ENCODE measurements at places on chromosomes 2 and 18.

GRCh38 chr2:128420131-128420530, 101.5 kb upstream of the HS6ST1 start:
- H3K27me3 ChIP-seq, result no peaks in the 10 kb centered on the region
- H3K4me1 ChIP-seq, result peaks cover 13% of the 10 kb centered on the region
- H3K36me3 ChIP-seq, result no peaks in the 10 kb centered on the region
- no peak overlapping the region for H3K4me3 ChIP-seq
- no peak overlapping the region for H3K27ac ChIP-seq

- H3K27me3 ChIP-seq, result peaks cover 47% of the 10 kb centered on the region
- no peak overlapping the region for H3K4me3 ChIP-seq
- no peaks in the 10 kb centered on the region for H3K36me3 ChIP-seq
- no peaks in the 10 kb centered on the region for H3K4me1 ChIP-seq
- H3K27ac ChIP-seq, result no peak overlapping the region
- DNase-seq, result no peak
Observed at GRCh38 chr2:239013678-239013976, 165.7 kb downstream of the TWIST2 start.

- H3K27me3 ChIP-seq, result no peaks in the 10 kb centered on the region
- peak within 1 kb of the TSS; percentile 66 for H3K4me3 ChIP-seq
- H3K36me3 ChIP-seq, result no peaks in the 10 kb centered on the region
- peak; percentile 21 for DNase-seq
- peaks cover 7% of the 10 kb centered on the region for H3K4me1 ChIP-seq
Observed at GRCh38 chr2:182715892-182716649, at the start of gene DNAJC10. DNAJC10 (plus strand) TSS chr2:182716257; CDS start chr2:182718087, 1,830 bp downstream.

DNA sequence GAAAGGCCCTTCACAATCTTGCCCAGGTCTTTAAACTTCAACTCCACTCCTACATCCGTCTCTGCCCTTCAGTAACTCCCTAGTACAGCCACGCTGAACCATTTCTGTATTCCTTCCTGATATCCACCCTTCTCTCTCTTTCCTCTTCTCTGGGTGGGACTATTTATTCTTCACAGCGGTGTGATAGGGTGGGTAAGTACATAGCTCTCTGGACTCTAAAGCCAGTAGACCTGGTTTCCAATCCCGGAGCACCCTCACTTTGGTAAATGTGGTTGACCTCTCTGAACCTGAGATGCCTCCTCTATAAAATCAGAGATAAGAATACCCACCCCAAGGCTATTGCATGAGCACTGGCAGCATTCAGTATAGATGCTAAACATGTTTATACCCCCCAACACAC, 86.7 kb downstream of the ATL2 start:
- H3K27me3 ChIP-seq, result peaks cover 3% of the 10 kb centered on the region
- H3K36me3 ChIP-seq, result no peaks in the 10 kb centered on the region
- H3K27ac ChIP-seq, result no peak overlapping the region

GRCh38 chr2:197034292-197034691, 107.8 kb upstream of the PGAP1 start:
- no peaks in the 10 kb centered on the region for H3K27me3 ChIP-seq
- no peak overlapping the region for H3K4me3 ChIP-seq
- no peak overlapping the region for H3K27ac ChIP-seq
- H3K4me1 ChIP-seq, result no peaks in the 10 kb centered on the region

DNA sequence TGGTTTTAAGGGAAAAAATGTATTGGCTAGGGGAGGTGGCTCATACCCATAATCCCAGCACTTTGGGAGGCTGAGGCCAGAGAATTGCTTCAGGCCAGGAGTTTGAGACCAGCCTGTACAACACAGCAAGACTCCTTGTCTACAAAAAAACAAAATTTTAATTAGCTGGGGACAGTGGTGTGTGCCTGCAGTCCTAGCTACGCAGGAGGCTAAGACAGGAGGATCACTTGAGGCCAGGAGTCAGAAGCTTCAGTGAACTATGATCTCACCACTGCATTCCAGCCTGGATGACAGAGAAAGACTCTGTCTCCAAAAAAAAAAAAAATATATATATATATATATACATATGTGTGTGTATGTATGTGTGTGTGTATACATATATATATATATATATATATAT, 18.5 kb downstream of the CCDC88A start:
- H3K4me3 ChIP-seq, result no peak overlapping the region
- peaks cover 2% of the 10 kb centered on the region for H3K36me3 ChIP-seq
- H3K27me3 ChIP-seq, result no peaks in the 10 kb centered on the region
- no peak overlapping the region for H3K27ac ChIP-seq
- DNase-seq, result no peak

DNA sequence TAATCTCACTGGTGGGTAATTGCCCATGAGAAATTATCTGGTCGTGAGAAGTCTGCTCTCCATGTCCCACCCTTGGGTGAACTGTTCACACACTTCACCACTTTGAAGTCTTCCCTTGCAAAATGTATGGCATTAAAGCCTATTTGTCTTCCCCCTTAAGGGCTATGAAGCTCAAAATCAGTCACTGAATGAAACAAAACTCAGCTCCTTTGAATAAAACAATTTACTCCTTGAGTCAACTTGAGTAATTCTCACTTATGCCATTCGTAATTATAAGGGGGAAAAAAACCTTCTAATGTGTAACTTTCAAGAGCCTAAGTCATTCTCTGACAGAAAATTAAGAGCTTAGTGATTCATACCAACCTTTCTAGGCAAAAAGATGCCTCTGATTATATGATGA, 48.8 kb upstream of the REL start:
- H3K27ac ChIP-seq, result no peak overlapping the region
- no peaks in the 10 kb centered on the region for H3K27me3 ChIP-seq
- H3K4me3 ChIP-seq, result no peak overlapping the region
- peaks cover 15% of the 10 kb centered on the region for H3K4me1 ChIP-seq

DNA sequence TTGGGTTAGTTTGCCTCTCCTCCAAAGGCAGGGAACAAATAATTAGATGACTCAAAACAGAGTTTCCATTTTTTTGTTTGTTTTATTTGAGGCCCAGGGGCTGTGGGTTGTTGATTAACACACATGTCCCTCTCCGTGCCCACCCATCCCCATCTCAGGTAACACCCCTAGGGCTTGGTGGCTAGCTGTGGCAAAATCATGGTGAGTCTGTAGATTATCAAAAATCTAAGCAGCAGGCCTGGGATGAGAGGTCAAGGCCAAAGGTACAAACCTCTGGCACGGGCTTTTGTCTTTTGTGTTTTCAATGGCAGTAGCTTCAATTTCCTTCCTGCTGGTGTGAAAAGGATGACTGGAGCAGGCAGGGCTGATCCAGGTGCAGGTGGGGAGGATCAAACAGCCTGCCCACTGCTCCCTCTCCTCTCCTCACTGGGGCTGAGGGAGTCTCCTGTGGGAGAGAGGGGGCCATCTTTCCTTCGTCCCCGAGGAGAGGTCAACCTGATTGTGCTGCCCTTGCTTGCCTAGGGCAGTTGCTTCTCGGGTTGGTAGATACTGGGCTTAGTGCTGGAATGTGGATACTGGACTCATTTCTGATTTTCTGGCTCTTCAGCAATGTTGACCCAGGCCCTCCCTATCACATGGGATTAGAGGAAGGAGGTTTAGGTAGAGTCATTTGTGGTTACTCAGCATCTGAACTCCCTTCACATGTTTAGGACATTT, 31.9 kb upstream of the EML4 start:
- H3K27ac ChIP-seq, result no peak overlapping the region
- H3K36me3 ChIP-seq, result no peaks in the 10 kb centered on the region
- no peaks in the 10 kb centered on the region for H3K27me3 ChIP-seq
- no peak overlapping the region for H3K4me3 ChIP-seq
- no peak for DNase-seq

GRCh38 chr2:20334605-20335203, 15.9 kb downstream of the PUM2 start:
- H3K27me3 ChIP-seq, result no peaks in the 10 kb centered on the region
- no peak overlapping the region for H3K27ac ChIP-seq
- peaks cover 3% of the 10 kb centered on the region for H3K4me1 ChIP-seq
- H3K4me3 ChIP-seq, result no peak overlapping the region
- DNase-seq, result no peak

DNA sequence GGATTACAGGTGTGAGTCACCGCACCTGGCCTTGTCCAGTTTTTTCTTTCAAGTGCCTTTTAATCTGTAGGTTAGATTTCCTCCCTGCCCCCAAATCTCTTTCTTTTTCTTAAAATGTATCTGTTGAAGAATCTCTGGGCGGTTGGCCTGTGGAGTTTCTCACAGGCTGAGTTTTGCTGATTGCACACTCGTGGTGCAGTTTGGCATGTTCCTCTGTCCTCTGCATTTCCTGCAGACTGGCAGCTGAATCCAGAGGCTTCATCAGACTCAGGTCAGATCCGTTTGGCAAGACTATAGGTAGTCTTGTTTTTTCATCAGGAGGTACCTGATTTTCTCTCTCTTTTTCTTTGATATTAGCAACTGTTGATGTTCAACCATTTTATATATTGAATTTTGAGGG, 5.5 kb downstream of the CASP10 start:
- H3K27me3 ChIP-seq, result no peaks in the 10 kb centered on the region
- no peaks in the 10 kb centered on the region for H3K4me1 ChIP-seq
- no peak overlapping the region for H3K4me3 ChIP-seq
- no peak for DNase-seq
- H3K27ac ChIP-seq, result no peak overlapping the region

GRCh38 chr18:32714571-32715148, 58.2 kb downstream of the KLHL14 start:
- no peak overlapping the region for H3K27ac ChIP-seq
- no peak for DNase-seq
- H3K4me3 ChIP-seq, result no peak overlapping the region
- no peaks in the 10 kb centered on the region for H3K4me1 ChIP-seq

DNA sequence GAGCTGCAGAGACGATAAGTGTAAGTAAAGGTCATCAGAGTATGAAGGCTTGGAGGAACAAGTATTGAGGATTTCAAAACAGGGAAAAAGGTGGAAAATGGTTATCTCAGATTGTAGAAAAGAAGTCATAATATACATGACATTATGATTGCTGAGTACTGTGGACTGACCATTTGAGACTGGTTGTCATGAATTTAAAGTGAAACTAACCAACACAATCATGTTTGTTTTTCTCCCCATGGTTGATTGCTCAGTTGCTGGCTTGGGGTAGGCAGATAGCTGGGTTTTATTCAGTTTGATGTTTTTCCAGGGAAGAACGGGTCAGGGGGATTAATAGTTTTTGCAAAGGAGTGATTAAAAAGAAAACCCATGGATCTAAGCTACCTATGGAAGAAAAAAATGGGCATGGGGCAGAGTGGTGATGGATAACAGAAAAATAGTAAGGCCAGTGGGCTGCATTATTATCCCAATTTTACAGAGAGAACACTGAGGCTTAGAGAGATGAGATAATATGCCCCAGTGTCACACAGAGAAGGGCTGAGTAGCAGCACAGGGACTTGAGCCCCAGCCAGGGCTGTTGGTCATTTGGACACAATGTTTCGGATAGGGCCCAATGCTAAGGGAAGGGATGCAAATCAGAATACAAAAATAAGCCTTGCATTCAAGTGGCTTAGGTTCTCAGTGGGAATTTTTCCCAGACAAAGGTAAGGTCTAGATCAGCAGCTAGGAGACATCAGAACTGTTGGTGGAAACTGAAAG, 885.7 kb downstream of the DCC start:
- no peak overlapping the region for H3K4me3 ChIP-seq
- DNase-seq, result no peak
- H3K36me3 ChIP-seq, result no peaks in the 10 kb centered on the region
- no peaks in the 10 kb centered on the region for H3K4me1 ChIP-seq
- H3K27me3 ChIP-seq, result no peaks in the 10 kb centered on the region

GRCh38 chr2:128320906-128321771, 2.5 kb upstream of the HS6ST1 start:
- H3K4me1 ChIP-seq, result peaks cover 13% of the 10 kb centered on the region
- no peak overlapping the region for H3K27ac ChIP-seq
- no peak overlapping the region for H3K4me3 ChIP-seq
- H3K27me3 ChIP-seq, result no peaks in the 10 kb centered on the region
- no peaks in the 10 kb centered on the region for H3K36me3 ChIP-seq
- DNase-seq, result no peak

GRCh38 chr2:240733803-240734495, 42.3 kb downstream of the AQP12A start:
- no peaks in the 10 kb centered on the region for H3K36me3 ChIP-seq
- DNase-seq, result no peak
- no peaks in the 10 kb centered on the region for H3K4me1 ChIP-seq
- peaks cover 25% of the 10 kb centered on the region for H3K27me3 ChIP-seq
- H3K27ac ChIP-seq, result no peak overlapping the region
- no peak overlapping the region for H3K4me3 ChIP-seq

DNA sequence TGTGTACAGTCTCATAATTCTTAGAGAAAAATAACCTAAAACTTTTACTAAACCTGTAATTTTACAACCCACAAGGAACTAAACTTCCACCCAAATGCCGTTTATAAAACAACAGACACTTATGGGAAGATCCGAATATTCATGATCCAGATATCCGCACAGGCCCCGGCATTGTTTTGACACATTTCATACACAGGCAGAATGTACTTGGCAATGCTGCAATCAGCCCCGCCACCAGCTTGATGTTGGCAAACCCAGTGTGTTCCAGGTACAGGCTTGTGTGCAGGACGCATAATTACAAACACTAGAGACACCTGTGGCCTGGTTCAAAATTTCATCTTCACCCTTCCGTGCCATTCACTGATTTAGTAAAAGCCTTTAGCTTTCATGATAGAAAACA, 393.0 kb upstream of the SALL3 start:
- DNase-seq, result no peak
- no peaks in the 10 kb centered on the region for H3K36me3 ChIP-seq
- H3K4me1 ChIP-seq, result no peaks in the 10 kb centered on the region
- no peaks in the 10 kb centered on the region for H3K27me3 ChIP-seq
- H3K27ac ChIP-seq, result no peak overlapping the region

GRCh38 chr2:129504646-129505045, 474.8 kb upstream of the RAB6C start:
- peaks cover 3% of the 10 kb centered on the region for H3K4me1 ChIP-seq
- peaks cover 2% of the 10 kb centered on the region for H3K27me3 ChIP-seq
- H3K27ac ChIP-seq, result no peak overlapping the region
- H3K36me3 ChIP-seq, result no peaks in the 10 kb centered on the region

DNA sequence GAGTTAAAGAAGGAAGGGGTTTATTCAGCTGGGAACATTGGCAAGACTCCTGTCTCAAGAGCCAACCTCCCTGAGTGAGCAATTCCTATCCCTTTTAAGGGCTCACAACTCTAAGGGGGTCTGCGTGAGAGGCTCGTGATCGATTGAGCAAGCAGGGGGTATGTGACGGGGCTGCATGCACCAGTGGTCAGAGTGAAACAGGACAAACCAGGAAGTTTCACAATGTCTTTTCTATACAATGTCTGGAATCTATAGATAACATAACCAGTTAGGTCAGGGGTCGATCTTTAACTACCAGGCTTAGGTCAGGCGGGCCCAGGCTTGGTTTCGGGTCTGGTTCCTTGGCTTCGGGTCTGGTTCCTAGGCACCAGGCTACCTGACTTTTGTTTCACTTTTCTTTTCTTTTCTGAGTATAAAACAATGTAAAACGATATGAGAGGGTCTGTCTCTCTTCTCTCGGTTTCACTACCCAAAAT, 30.1 kb upstream of the LIPG start:
- H3K4me3 ChIP-seq, result no peak overlapping the region
- H3K27ac ChIP-seq, result no peak overlapping the region
- H3K36me3 ChIP-seq, result no peaks in the 10 kb centered on the region
- no peaks in the 10 kb centered on the region for H3K4me1 ChIP-seq
- no peak for DNase-seq

GRCh38 chr2:41222593-41222992, 770.7 kb upstream of the SLC8A1 start:
- H3K4me1 ChIP-seq, result no peaks in the 10 kb centered on the region
- no peaks in the 10 kb centered on the region for H3K36me3 ChIP-seq
- no peaks in the 10 kb centered on the region for H3K27me3 ChIP-seq
- no peak overlapping the region for H3K4me3 ChIP-seq
- H3K27ac ChIP-seq, result no peak overlapping the region

Measured in keratinocyte (primary cell).